ENCODE measurements at places on chromosomes 3 and 15.

DNA sequence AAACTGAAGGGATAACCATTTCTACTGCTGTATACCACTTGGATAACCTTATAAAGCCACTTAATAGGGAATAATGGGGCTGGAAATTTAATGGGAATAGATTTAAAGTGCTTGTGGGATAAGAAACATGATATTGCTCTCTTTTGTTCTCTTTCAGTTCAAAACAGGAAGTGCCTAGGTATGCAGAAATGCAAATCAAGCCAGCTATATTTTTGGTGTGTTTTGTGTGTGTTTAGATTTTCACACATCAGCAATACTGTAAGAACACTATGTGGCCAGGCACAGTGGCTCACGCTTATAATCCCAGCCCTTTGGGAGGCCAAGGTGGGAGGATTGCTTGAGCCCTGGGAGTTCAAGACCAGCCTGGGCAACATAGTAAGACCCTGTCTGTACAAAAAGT is 442.3 kb upstream of the TPRG1 start:
- DNase-seq: no peak

- no peak for DNase-seq
These were observed 977.7 kb downstream of the PLOD2 start for GRCh38 chr3:145183261-145183660.

DNA sequence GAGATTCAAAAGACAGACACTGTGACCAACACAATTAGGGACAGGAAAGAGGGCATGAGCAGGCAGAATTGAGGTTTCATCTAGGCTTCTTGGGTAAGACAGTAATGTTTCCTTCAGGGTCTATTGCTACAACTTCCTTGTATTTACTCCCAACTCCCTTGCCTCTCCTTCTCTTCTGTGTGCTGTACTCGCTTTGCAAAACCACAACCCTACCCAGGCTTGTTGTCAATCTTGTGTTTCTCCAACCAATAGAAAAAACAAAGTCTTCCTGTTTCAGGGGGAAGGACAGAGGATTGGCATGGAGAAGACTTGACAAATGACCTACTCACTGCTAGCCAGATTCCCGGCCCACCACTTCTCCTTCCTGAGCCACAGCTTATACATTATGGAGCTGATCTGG is 36.3 kb upstream of the MASP1 start:
- no peak for DNase-seq

DNA sequence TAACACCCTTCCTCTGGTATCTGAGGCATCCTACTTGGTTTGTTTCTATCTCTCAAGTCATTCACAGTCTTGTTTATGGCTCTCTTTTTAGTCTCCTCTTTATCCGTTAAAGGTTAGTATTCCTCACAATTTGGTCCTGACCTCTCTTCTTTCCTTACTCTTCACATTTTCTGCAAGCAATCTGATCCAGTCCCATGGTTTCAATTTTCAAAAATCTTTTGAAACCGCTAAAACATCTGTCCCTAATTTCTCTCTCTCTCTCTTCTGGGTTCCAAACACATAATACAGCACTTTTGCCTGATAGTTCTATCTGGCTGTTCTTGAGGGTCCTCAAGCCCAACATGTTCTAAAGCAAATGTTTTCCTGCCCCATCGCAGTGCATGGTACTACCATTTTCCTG is 149.0 kb downstream of the SERPINI1 start:
- DNase-seq: no peak

GRCh38 chr3:122510878-122511535 is 3.7 kb downstream of the KPNA1 start:
- no peak for DNase-seq

- no peak for DNase-seq
These were observed 266.8 kb downstream of the ZNF385D start for GRCh38 chr3:21484057-21484827.

GRCh38 chr3:28134792-28135375 is 106.5 kb upstream of the CMC1 start:
- DNase-seq: no peak

- DNase-seq: no peak
These were observed 1274.4 kb downstream of the ROBO2 start for GRCh38 chr3:78314327-78314726.

DNA sequence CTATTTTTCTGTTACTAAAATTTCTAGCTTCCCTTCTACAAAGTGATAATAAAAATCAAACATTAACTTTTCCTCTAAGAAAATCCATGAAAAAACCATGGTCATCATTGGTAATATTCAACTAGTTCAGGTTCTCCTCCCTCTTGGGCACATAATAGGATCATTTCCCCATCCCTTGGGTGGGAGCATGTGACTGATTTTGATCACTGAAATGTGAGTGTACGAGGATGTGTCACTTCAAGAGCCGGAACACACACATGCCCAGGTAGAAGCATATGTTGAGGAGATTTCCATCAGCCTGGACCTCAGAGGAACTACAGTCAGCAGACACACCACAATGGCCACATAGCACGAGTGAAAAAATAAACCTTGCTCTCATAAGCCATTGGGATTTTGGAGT is 36.1 kb downstream of the AP3S2 start:
- no peak for DNase-seq

DNA sequence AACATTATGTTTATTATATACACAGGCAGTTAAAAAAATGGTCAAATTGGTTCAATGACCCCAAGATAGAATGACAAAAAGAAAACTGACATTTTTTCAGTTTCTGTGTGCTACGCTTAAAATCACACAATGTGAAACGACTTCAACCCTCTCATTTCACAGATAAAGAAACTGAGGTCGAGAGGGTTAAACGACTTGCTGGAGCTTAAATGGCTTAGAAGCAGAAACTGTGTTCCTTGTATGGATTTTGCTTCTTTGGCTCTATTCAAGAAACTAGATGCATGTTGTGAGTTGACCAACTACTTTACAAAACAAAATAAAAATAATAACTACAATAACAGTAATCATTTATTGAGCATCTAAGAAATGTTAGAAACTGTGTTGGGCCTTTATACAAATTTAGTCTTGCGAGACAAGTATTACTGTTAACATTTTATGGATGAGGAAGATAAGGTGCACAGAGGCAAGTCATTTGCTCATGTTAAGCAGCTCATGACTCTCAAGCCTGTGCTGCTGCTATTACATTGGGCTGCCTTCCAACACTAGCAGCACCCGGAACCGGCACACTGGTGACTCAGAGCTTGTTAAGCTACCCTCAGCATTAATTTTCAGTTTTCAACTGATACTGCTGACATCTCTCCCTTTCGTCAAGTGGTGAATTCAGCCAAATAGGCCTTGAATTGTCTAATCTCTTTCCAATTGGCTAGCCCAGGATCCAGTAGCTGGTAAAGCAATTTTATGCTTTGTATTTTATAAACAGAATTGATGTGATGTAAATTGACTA is 487.6 kb downstream of the NAALADL2 start:
- no peak for DNase-seq

GRCh38 chr3:149291178-149291577 is 42.3 kb downstream of the TM4SF18 start:
- DNase-seq: no peak

DNA sequence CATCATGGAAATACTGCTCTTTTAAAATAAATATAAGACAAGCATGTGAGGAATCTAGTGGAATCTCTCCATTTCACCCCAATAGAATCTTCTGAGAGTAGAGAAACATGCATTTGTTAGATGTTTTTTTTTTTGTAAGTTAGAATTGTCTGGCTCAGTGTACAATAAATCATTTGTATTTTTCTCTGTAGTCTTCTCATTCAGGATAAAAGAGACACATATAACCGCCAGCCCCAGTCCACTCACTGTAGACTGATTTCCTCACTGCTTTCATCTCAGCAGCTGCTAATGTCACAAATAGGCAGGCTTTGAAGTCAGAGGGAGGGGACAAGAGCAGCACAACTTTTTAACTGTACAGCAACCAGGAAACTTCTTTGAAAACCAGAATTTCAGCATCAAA is 140.2 kb upstream of the RBMS3 start:
- DNase-seq: no peak

GRCh38 chr15:80871858-80872257 is 92.7 kb downstream of the CEMIP start:
- no peak for DNase-seq

- no peak for DNase-seq
These were observed 18.6 kb upstream of the DNAAF4 start for GRCh38 chr15:55526559-55527036.

GRCh38 chr3:1294586-1294985 is 201.8 kb downstream of the CNTN6 start:
- DNase-seq: no peak

DNA sequence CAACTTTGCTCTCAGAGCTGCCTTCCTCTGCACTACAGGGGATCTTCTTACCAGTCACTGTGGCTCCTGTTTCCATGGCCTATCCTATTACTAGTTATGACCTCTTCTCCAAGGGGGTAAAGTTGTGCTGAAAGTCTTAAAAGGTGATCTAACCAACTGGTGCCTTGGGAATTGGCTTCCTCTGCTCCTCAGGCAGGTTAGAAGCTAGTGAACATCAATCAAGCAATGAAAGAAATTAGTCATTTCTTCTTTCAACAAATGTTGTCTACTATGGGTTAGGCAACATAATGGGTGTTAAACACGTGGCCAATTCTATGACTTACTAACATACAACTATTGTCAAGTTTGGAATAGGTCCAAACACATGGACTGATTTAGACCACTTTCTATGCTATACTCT is 571.4 kb upstream of the NAALADL2 start:
- no peak for DNase-seq

DNA sequence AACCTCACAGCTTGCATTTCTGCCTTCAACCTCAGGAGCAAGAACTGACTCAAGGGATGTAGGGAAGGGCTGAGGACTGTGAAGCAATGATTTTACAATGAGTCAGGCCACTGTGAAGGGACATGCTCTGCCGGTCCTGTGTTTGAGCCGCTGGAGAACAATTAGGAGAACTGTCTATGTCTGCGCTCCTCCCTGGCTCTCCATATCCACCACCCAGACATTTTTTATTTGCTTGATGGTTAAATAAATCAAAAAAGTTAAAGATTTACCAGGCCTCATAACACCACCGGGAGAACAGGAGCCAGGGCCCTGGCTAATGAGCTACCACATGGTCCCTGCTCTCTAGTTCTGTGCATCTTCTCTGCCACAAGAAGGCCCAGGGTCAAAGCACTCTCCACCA is 29.6 kb downstream of the SEC61A1 start:
- DNase-seq: no peak
